Stimulated activated CD8-positive, alpha-beta memory T cell treated with anti-CD3 and anti-CD28 coated beads, Interleukin-7, amount 100 ng/mL, for 4 hours (primary cell): ENCODE measurements at places on chromosomes 11 and 22.

DNA sequence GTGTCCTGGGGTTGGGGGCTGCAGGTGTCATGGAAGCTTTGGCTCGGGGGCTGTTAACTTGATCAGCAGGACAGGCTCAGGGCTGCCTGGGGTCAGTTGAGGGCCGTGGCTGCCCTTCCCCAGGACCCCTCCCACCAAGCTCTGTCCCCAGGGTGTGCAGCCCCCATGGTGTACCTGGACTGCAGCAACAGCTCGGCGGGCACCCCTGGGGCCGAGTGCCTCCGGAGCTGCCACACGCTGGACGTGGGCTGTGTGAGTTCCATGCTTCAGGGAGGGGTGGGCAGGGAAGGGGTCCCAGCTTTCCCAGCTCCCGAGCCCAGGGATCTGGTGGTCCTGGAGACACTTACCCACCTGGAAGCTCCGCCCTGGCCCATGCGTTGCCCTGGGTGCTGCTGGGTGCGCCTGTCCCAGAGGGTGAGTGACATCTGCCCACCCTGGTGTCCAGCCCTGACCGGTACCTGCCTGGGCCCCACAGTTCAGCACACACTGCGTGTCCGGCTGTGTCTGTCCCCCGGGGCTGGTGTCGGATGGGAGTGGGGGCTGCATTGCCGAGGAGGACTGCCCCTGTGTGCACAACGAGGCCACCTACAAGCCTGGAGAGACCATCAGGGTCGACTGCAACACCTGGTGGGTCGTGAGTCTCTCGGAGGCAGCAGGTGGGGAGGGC lies 11.3 kb downstream of the MUC5B start:
- DNase-seq, result no peak

DNA sequence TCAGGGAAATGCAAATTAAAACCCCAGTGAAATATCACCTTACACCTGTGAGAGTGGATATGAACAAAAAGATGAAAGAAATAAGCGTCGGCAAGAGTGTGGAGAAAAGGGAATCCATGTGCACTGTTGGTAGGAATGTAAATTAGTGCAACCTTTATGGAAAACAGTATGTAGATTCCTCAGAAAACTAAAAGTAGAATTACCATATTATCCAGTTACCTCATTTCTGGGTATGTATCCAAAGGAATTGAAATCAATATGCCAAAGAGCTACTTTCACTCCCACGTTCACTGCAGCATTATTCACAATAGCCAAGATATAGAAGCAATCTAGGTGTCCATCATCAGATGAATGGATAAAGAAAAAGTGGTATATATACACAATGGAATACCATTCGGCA lies 246.0 kb upstream of the ARHGAP20 start:
- DNase-seq, result no peak

- no peak for DNase-seq
Observed at GRCh38 chr11:94184362-94184761, 55.7 kb downstream of the PANX1 start.

- peak; percentile 51 for DNase-seq
Observed at GRCh38 chr11:65575568-65576231, at the start of gene EHBP1L1. TSS of gene EHBP1L1 (plus strand) at chr11:65576053. CDS start at chr11:65576303, 250 bp downstream.

DNA sequence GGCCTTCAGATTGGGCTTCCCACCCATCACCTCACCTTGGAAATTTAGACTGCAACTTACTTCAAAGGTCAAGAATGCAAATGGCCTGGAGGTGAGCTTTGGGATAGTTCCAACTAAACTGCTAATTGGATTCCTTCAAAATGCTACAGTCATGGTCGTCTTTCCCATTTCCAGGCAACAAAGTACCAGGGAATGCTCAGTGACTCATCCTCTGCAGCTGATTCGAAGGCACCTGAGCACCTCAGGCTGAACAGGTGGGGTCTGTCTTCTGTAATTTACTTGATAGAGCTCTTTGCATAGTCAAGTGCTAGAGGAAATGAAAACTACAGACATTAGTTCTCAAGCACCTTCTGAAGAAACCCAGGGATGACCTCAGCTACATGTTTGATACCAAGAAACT lies 20.5 kb upstream of the FSHB start:
- DNase-seq, result no peak

- DNase-seq, result no peak
Observed at GRCh38 chr11:122711831-122712381, 56.4 kb downstream of the UBASH3B start.

DNA sequence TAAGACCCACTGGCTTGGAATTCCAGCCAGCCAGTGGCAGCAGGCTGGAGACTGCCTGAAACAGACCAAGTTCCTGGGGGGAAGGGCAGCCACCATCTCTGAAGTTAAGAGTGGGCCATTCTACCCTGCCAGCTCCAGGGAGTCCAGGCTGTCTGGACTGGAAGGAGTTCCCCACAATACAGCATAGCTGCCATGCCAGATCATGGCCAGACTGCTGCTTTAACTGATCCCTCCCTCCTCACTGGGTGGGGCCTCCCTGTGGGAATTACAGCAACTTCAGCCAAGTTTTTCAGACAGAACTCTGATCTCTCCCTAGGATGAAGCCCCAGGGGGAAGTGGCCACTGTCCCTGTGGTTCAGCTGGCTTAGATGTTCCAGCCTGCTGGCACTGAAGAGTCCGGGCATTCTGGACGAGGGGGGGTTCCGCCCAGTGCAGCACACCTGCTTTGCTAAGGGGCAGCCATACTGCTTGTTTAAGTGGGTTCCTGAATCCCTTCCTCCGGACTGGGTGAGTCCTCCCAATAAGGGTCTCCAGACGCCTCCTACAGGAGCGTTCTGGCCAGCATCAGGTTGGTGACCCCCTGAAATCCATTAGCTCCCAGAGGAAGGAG lies 455.4 kb downstream of the DLG2 start:
- DNase-seq, result no peak

- no peak for DNase-seq
Observed at GRCh38 chr11:86799680-86800075, 664 bp upstream of the PRSS23 start.

- no peak for DNase-seq
Observed at GRCh38 chr22:46842606-46843005, 80.2 kb downstream of the TBC1D22A start.

DNA sequence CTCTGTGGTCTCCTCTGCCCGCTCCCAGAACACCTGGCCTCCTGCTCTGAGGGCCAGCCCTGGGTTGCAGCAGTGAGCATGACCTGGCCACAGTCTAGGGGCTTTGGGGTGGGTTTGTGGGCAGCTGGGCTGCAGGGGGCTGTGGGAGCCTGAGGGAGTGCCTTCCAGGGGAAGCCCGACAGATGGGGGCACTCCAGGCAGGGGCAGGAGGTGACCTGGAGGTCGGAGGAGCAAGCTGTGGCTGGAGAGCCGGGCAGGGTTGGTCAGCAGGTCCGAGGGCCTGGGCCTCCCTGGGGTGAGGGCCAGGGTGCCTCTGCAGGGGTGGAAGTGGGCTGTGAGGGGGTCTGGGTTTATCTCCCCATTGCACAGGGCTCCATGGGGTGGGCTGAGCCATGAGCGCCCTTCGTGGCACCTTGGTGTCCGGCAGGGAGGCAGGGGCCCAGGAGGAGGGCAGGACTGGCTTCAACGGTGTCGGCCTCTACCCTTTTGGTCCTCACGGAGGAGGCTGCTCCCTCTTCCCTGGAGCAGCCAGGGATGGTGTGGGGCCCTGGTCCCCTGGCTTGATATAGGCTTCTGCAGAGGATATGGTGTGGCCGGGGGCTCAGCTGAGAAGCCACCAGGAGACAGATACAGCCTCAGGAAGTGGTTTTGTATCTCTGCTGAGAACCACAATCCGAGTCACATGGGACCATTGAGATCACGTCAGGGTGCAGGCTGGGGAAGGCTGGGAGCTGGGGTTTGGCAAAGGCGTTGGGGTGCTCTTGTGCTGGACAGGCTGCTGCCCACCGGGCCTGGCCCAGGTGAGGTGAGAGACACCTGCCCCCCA lies 22.3 kb downstream of the KCNQ1 start:
- no peak for DNase-seq

DNA sequence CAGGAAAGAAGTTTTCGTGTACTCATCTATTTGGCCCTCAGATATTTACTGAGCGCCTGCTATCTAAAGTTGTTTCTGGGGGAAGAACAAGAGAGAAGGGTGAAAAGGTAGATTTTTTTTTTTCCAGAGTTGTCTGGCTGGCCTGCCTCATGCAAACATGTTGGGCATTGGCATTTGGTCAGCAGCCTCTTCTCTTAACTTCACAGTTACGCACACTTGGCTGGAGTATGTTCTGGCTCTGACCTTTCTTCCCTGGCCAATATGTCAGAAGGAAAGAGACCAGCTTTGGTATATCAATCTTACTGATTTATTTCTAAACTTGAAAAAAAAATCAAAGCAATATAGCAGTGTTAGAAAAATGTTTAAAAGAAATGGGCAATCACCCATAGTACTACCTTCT lies 54.2 kb upstream of the GRAMD1B start:
- DNase-seq, result no peak

DNA sequence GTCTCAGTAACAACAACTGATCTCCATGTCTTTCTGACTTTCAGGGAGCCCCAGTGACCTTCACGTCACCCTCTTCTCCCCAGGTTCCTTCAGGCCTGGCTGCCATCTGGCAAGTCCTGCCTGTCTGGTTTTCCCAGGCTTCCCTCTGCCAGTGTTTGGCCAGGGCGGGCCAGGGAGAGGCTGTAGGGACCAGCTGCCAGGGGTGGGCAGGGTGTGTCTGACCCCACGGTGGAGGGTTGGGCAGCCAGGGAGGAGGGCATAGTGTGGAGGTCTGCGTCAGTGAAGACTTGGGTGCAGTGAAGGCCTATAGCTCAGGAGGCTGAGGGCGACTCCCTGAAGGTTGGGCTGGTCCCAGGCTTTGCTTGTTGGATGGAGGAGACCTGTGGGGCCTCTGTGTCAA lies 11.9 kb upstream of the MRGPRX2 start:
- no peak for DNase-seq

DNA sequence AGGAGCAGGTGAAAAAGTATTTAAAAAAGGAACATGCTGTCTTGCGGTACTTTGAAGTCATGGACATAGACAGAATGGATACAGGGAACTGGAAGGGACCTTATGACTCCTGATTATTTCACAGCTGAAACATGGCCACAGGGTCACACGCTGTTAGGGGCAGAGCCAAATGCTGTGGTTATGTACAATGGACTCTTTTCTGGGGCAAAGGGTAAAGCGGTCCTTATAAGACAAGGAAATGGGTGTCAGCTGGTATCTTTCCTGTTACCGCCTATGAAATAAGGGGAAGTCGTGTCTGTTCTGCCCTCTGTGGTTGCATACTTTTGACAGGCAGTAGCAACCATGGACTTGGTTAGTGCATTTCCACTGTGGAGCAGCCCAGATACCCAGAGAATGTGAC lies 12.8 kb upstream of the ST14 start:
- no peak for DNase-seq

DNA sequence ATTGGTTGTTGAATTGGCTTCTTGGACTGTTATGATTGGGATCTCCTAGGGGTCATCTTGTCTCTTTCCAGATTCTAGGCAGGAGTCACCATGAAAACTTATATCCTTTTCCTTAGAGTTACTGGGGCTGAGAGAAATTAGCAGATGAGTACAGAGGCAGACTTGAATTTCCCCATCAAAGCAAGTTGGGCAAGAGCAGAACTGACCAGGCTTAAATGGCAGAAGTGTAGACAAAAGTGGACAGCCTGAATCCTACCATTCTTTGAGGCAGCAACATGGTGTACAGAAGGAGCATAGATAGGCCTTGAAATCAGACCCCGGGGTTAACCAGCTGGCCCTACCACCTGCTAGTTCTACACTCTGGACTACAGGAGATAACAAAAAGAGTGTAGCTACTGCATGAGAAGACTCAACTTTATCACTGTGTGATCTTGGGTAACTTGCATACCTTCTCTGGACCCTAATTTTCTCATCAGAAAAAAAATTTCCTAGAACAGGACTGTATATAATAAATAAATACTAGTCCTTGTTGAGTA lies 427.4 kb upstream of the CADM1 start:
- no peak for DNase-seq

DNA sequence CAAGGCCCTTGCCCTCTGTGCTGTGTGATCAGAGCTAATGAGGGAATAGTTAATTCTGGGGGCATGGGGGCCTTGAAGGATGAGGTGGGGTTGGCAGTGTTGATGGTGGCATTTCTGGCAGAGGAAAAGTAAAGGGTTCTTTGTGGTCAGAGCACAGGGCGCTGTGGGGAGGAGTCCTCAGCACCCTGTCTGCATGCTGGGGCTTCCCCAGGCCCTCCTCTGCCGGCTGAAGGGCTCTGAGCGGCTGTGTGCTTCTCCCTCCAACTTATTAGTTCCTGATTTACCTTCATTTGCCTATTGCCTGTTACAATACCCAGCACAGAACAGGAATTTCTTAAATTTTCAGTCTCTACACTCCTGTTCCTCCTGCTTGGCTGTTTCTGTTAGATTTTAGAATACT lies 122.8 kb downstream of the HIPK3 start:
- no peak for DNase-seq

- DNase-seq, result no peak
Observed at GRCh38 chr11:312092-312816, 1.6 kb upstream of the IFITM1 start.

GRCh38 chr11:126137136-126137535 lies 74.3 kb downstream of the RPUSD4 start:
- DNase-seq, result no peak

GRCh38 chr22:40179526-40179925 lies 1.8 kb downstream of the TNRC6B start:
- no peak for DNase-seq

- no peak for DNase-seq
Observed at GRCh38 chr11:74288161-74288560, 23.3 kb downstream of the P4HA3 start.
